ENCODE measurements at places on chromosomes 5 and 9.

DNA sequence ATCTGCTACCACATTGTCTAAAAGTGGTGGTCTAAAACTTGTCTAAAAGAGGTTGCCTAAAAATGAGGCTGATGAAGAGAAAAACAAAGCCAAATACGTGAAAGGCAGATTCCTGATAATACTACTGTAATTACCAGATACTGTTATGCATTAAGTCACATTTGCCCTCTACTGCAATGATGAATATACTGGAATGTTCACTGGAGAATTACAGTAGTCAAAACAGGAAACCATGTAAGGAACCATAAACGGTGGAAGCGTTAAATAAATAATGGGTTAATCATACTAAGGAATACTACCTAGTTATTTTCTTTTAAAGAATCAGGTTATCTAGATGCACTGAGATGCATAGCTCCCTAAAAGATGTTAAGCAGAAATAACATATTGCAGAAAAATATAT is 201.3 kb downstream of the MCTP1 start:
- DNase-seq = no peak

DNA sequence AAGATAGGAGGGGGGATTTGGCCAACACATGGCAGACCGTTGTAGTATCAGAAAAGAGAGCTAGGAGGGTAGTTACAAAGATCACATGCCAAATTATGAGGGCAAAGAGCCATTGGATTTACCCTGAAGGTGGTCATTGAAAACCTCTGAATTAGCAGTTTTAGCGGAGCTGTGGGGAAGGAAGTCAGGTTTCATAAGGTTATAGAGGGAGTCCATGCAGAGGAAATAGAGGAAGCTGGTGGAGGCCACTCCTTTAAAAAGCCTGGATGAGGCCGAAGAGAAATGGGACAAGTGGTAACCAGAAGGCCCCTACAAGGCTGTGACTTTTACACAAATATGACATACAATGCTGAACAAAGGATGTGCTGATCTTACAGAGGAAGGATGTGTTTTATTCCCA is 13.2 kb downstream of the DOCK8 start:
- no peak for DNase-seq

DNA sequence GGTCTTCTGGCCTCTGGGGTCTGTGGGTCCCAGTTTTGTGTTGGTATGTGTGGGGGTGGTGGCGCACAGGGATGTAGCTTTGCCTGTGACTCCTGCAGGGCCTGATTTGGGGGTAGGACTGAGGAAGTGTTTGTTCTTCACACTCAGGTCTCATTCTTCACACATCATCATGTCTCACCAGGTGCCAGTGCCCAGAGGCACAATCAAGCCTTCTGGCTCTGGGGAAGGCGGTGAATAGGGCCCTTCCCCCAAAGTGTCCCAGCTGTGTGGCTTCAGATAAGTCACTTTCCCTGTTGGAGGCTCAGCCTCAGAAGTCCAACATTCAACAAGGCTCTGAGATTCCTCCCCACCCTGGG is 5.1 kb downstream of the DBN1 start:
- DNase-seq = no peak

- no peak for DNase-seq
Measured at GRCh38 chr9:4055032-4055431, 244.8 kb downstream of the GLIS3 start.

- DNase-seq = no peak
Measured at GRCh38 chr9:110125207-110125751, 82.7 kb downstream of the C9orf152 start.
